NCI-H524 (cell line): ENCODE measurements at places on chromosomes 1 and 21.

DNA sequence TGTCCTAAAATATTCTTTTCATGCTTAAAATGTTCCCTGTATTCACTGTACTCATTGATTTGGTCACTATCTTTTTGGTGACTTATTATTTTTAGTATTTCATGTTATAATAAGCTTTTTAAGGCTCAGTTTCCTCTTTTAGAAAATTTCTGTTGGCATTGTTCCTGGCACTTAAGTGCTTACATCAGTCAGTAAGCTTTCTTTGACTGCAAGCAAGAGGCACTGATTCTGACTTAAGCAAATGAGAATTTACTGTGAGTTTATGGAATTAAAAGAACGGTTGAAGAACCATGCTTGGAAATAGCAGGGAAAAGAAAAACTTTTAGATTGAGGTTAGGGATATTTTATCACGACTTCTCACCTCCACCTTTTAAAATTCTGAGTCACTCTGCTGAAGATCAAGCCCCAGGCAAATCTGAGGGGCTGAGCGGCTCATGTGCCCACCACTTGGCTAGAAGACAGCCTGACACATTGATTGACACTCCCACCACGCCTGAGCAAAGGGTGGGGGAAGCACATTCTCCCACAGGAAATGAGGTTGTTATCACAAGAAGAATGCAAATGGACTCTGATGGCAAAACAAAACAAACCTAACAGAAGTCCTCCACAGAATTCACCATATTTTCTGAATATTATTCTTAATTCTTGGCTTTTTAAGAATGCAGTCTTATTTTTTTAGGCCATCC, 102.8 kb downstream of the KCTD3 start:
- no peak for DNase-seq

GRCh38 chr1:23209770-23210169, 7.5 kb downstream of the HTR1D start:
- DNase-seq, result no peak

DNA sequence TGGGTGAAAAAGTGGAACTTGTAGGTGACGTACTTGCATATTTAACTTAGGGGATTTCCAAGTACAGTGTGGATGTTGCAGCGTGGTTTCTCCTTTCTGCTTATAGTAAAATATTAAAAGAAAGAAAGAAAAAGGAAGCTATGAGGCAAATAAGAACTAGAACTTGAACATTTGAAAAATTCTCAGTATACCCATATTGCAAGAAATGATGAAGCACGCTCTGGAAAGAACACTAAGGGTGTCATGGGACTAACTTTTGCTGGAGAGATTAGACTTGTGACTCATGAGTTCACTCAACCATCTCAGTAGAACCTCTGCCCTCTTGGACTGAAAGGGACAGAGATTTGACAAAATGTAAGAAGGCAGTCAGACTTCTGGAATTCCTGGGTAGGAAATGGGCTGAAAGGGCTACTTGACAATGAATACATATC, 704.5 kb upstream of the ADGRL4 start:
- no peak for DNase-seq

- DNase-seq, result no peak
These were observed 245.5 kb downstream of the RPS6KC1 start for GRCh38 chr1:213296558-213296957.

DNA sequence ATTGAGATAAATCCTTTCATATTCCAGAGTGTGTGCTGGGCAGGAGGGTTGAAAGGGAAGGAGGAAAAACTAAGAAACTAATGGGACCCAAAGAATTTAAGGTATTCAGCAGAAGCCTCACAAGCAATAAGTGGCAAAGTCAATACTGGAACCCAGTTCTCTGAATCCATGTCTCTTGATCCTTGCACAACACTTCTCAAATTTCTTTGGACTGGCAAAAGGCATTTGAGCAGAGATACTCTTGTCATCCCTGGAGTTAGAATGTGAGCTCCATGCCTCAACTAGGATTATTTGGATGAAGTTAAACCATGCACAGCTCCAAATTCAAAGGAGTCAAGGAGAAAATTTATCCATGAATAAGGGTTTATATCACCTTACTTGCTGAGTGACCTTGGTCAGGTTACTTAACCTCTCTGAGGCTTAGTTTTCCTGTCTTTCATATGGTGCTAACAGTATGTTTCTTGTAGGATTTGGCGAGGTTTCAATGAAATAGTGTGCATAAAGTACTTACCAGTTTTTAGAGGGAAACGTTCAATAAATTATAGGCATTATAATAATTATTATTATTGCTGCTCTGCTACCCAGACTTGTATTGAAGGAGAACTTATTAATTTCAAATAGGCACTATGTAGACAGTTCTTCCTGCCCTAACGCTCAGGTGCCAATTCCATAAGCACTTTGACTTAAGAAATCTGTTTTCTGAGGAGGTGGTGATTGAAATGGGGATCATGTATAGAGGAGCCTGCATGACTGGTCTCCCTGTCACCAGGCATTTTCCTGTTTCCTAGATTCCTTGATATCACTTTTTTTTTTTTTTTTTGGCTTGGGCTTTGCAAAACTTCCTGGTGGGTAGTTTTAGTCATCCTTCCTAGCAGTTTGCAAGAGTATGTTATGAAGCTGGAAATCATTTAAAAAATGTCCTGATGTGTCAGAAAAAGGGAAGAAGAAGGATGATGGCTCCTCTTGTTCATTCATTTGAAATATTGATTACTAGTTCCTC, 125.0 kb upstream of the JUN start:
- DNase-seq, result no peak
